LNCaP clone FGC (cell line): ENCODE measurements at places on chromosomes 11 and 22.

DNA sequence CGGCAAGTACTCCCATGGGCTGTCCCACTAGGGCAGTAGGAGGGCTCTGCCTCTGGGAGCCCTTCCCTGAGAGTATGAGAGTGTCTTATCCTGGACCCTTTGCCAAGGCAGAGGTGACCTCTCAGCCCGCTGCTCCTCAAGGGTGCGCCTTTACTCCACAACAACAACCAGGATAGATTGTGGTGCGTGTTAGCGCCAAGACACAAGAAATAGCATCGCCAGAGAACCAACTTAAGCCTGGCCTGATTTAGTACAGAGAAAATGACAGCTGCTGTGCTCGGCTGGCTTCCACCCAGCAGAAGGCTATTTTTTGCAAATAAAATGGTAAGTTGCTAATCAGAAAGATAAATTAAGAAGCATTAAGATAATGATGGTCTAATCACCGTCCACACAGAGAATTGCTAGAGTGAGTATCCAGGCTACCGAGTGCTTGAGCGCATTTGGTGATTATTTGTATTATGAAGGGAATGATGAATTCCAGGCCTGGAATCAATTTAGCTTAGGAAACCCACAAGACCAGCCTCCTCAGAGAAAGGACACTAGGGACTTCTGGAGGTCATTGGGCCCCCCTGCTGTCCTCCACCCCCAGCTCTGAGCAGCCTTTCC lies 119.8 kb downstream of the PKNOX2 start:
- DNase-seq = no peak

- DNase-seq = peak; percentile 34
Observed at GRCh38 chr11:40235841-40236240, 1223.6 kb downstream of the LRRC4C start.

GRCh38 chr22:47123827-47124442 lies 361.5 kb downstream of the TBC1D22A start:
- DNase-seq = no peak

DNA sequence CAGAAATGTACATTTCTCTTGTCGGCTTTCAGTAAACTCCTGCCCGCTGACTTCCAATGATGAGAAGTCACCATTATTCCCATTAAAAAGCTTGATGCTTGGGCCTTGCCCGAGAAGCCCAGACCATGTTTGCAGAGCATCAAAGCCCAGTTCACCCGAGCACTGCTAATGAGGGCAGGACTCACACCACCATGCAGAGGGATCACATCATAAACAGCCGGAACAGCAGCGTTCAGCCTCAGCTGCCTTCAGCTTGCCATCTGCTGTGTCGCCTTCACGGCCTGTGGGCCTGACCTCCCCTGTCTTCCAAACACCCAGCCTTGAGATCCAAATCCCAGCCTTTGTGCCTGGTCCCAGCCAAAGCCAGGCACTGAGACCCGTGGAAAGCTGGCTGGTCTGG lies 105.4 kb upstream of the CSNK2A3 start:
- no peak for DNase-seq

GRCh38 chr11:117223741-117224689 lies 7.9 kb downstream of the PCSK7 start:
- DNase-seq = no peak

- no peak for DNase-seq
Observed at GRCh38 chr11:105137286-105137685, 2.3 kb downstream of the CARD18 start.

- DNase-seq = no peak
Observed at GRCh38 chr22:35984183-35985175, 44.1 kb downstream of the RBFOX2 start.

DNA sequence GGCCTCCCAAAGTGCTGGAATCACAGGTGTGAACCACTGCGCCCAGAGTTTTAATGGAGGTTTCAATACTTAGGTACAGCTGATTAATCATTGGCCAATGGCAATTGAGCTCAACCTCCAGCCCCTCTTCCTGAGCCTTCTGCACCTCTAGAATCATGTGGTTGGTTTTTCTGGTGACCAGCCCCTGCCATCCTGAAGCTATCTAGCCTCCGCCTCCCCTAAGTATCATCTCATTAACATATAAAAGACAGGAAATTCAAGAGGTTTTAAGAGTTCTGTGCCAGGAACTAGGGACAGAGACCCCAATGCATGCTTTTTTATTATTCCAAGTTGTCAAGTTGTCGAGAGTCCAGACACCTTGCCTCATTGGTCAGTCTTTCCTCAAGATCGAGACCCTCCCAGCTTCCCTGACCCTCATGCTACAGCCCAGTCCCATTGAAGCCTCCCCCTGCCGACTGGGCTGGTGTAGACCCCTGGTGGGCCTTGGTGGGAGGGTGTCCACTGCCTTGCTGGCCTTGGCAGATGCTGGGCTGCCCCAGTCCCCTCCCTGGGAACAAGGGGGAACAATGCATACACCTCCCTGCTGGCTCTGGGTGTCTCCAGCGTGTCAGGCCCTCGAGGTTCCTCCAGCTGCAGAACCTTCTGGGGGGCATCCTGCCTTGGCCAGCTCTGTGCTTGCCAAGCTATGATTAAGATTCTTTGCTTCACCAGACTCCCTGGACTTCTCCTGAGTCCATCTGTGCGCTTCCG lies 148.0 kb downstream of the CTTN start:
- DNase-seq = no peak

DNA sequence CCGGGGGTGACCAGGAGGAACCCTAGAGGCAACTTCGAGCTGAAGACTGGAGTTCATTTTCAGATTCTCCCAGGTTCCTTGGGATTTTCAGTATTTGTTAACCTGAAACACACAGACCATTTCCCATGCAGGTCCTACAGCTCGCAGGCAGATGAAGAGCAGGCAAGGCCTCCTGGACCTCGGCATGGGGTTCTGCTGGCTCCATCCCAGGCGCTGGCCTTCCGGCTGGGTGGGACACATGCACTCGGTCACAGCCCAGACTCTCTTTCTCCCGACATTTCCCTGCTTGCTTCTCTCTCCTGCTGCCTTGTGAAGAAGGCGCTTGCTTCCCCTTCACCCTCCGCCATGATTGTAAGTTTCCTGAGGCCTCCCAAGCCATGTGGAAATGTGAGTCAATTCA lies 15.4 kb upstream of the TTLL12 start:
- DNase-seq = no peak

DNA sequence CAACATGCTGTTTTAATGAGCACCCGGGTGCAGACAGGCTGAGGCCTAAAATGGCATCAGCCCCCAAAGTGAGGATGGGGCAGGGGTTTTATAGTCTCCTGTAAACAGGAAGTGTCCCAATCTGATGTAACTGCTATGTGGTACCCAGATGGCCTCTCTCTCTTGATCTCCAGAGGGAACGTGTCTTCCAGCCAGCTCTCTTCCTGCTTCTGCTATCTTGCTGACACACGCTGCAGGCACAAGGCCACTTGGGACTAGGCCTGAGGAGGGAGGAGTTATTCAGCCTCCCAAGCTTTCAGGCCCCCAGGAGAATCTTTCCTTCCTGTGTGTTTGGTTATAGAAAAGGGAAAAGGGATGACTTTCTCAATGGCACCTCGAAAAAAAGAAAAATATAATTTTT lies 11.4 kb upstream of the VSTM5 start:
- no peak for DNase-seq

DNA sequence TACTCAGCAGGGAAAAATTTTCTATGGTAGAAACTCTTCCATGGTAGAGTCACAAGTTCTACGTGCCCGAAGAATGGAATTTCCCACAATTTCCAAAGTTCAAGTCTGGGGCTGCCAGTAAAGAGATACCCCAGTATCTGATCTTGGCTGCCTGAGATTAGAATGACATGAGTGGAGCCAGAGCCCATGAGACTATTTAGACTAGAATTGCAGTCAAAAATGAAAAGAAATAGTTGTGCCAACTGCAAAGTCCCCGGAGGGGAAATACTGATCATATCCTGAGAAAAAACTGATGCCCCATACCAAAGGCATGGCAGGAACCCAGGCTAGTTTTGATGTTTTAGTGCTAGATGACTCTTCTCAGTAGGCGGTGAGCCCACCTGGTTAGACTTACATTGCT lies 11.2 kb downstream of the MAJIN start:
- DNase-seq = no peak

GRCh38 chr22:42856865-42857704 lies at the start of gene ARFGAP3:
Gene ARFGAP3 (minus strand): TSS chr22:42857273. CDS start chr22:42857182, 91 bp downstream.
- DNase-seq = peak; percentile 58

- DNase-seq = no peak
Observed at GRCh38 chr11:111370902-111371578, 8.0 kb downstream of the POU2AF1 start.

- peak; percentile 41 for DNase-seq
Observed at GRCh38 chr11:64316672-64317324, 561 bp downstream of the TRMT112 start.
